Right ventricle myocardium superior (tissue), 1 donor: ENCODE measurements at places on chromosomes 5 and 9. TPM values are rescaled to one million over a fixed set of nuclear protein-coding genes. Genes with fewer than 3 reads are reported as not detected.

GRCh38 chr5:17808566-17808965 is 174.3 kb downstream of the TAF11L14 start:
- DNase-seq, result no peak

- no peak for DNase-seq
Measured at GRCh38 chr5:71737931-71738539, 19.0 kb downstream of the CARTPT start.

DNA sequence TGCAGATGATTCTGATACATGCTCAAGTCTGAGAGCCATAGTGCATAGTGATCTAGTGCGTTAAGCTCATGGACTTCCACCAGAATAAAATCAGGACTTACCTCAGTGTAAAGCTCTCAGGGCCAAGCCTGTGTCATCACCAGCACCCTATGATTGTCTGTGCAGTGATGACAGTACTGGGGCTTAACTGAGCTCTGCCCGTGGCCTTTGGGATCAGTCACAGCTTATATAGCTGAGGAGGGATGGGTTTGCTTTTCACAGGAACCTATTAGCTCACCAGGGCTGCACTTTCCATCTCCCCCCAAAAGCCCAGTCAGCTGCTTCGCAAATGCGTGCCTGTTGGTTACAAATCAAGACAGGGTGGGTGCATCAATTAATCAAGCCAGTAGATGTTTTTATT is 246.9 kb downstream of the NR3C1 start:
- no peak for DNase-seq

- no peak for DNase-seq
Measured at GRCh38 chr5:134430001-134430569, 18.4 kb upstream of the CDKN2AIPNL start.

GRCh38 chr5:131005963-131006684 is 158.9 kb downstream of the HINT1 start:
- no peak for DNase-seq

- DNase-seq, result no peak
Measured at GRCh38 chr5:64811050-64811640, 42.4 kb downstream of the CWC27 start.

- DNase-seq, result no peak
Measured at GRCh38 chr5:155021842-155022241, 8.3 kb downstream of the KIF4B start.

- DNase-seq, result no peak
Measured at GRCh38 chr5:89395111-89395510, 512.1 kb upstream of the MEF2C start.

DNA sequence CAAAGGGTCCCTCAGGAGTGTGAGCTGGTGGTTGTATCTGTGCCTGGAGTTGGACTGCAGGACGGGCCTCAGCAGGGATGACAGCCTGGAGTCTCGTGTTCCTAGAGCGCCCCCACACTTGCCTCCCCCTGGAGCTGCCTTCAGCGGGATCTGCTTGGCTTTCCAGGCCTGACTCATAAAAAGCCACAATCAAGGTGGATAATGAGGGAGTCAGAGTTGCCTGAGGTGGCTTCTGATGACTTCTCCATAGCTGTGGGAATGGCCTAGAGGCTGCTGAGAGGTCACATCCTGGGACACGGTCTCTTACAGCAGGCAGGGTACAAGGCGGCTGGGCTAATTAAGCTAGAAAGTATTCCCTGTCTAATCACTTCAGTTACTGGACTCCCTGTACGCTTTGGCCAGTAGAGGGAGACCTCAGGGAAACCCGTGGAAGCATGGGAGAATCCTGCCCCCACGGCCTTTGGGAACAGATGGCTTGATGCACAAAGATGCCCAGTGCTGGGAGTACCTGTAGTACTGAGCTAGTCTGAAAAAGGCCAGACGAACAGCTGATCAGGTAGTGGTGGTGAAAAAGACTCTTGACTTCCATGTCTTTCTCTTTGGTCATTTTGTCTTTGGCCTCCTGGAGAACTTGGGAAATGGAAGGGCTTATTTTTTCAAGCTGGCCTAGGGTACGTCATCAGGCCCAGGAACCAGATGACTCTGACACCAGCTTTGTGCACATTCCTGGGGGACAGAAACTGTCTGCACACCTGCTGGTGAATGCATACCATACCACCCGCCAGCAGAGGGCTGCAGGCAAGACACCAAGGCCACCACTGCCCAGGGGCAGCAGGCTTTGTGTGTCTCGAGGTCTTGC is 16.1 kb upstream of the FRRS1L start:
- no peak for DNase-seq

GRCh38 chr9:93599571-93600403 is 23.4 kb downstream of the PHF2 start:
- no peak for DNase-seq

The MLLT3 gene
- total RNA-seq, result 11.4 TPM

The PSMB7 gene
- total RNA-seq, result 172 TPM

The PCDHGA12 gene
- total RNA-seq, result 4.9 TPM
